Stimulated activated CD4-positive, alpha-beta T cell treated with anti-CD3 and anti-CD28 coated beads, Interleukin-15, amount 100 ng/mL, for 1 hour (primary cell): ENCODE measurements at places on chromosomes 4 and X.

DNA sequence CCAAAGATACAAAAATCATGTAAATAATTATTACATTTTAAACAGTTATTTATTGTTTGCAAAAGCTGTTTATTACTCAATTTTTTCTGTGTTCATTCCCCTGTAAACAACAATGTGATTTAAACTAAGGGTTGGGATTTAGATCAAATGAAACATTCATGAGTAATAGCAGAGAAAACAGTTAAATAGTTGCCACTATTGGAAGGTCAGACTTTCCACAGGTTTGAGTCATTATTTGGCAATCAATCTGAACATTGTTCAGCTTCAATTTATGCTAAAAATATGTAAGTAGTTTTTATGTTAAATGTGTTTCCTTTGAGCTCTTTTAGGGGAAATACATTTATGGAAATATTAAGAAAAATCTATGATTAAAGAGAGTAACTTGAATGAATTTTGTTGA, 144.9 kb downstream of the STIM2 start:
- DNase-seq, result no peak

- DNase-seq, result no peak
Measured at GRCh38 chr4:70739496-70740337, 18.0 kb downstream of the RUFY3 start.

- DNase-seq, result no peak
Measured at GRCh38 chr4:122903766-122904288, 18.6 kb downstream of the NUDT6 start.

DNA sequence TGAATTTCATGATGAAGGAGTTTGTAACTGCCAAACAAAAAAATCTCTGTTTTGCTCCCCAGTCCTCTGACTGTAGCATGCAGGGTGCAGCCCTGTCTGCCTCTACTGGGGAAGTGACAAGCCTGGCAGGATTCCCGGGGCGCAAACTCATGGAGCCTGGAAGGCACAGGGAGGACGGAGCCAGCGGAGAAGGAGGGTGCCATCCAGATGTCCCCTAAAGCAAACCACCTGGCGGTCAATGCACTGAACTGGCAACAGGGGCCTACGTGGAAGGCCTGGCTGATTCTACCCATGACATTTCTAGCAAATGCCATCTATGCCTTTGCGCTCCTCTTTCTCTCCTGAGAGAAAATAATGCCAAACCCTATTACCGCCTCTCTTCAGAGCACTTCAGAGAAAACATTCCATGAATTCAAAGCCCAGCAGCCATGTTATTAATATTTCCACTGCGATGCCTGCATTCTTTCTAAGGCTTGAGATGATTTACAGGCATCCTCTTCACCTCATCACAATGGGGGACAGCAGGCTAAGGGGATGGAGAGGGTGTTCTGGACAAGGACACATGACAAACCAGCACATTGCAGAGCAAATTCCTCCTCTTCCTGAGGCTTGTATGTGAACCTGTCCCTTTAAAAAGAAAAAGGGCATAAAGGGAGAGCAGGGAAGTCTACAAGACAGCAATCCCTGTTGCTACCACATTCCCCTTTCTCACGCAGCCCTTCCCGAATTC, 329.3 kb upstream of the NOCT start:
- DNase-seq, result no peak

DNA sequence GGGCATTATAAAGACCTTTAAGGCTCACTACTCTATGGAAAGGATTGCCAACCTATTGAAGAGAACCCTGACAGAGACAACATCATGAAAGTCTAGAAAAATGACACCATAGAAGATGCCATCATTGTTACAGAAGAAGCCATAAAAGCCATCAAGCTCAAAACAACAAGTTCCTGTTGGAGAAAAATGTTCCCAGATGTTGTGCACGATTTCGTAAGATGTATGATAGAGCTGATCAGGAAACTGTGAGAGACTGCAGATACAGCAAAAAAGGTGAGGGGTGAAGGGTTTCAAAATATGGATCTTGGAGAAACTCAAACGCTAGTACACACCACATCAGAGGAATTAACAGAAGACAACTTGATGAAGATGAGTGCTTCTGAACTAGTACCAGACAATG, 53.3 kb downstream of the WDFY3 start:
- no peak for DNase-seq

- DNase-seq, result no peak
Measured at GRCh38 chrX:5051831-5052491, 1176.7 kb downstream of the NLGN4X start.

GRCh38 chr4:165415910-165416309, 37.1 kb downstream of the CPE start:
- no peak for DNase-seq

DNA sequence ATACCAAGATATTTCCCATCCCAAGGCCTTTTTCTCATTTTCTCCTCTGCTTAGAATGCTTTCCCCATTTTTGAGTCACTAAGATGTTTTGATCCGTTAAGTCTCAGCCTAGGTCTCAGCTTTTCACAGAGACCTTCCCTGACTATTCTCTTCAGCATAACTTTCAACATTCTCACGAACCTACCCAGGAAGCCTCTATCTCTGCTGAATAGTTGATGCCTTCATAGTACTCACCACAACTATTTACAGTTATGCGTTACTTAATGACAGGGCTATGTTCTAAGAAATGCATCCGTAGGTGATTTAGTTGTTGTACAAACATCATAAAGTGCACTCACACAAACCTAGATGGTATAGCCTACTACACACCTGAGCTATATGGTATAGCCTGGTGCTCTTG, 64.5 kb downstream of the ARL9 start:
- no peak for DNase-seq

DNA sequence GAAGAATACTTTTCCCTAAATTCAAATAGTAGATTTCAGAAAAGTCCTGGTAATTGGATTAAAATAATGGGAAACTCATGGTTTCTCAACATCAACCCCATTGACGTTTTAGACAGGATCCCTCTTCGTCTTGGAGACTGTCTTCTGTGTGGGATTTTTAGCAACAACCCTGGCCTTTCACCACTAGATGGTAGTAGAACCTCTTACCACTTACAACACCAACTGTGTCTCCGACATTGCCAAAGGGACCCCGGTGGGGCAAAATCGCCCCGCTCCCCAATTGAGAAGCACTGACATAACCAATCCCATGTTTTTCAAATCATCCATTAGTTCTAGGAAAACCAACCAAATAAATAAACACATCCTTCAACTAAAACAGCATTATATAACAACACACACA, 16.9 kb upstream of the ANOS1 start:
- DNase-seq, result no peak

- no peak for DNase-seq
Measured at GRCh38 chr4:139940600-139940999, 213.4 kb downstream of the MAML3 start.

- no peak for DNase-seq
Measured at GRCh38 chrX:12526306-12526705, 264.9 kb upstream of the PRPS2 start.
